ENCODE measurements at places on chromosomes 13 and 19.

GRCh38 chr13:30404207-30404606 lies 18.1 kb upstream of the UBE2L5 start:
- DNase-seq: no peak

DNA sequence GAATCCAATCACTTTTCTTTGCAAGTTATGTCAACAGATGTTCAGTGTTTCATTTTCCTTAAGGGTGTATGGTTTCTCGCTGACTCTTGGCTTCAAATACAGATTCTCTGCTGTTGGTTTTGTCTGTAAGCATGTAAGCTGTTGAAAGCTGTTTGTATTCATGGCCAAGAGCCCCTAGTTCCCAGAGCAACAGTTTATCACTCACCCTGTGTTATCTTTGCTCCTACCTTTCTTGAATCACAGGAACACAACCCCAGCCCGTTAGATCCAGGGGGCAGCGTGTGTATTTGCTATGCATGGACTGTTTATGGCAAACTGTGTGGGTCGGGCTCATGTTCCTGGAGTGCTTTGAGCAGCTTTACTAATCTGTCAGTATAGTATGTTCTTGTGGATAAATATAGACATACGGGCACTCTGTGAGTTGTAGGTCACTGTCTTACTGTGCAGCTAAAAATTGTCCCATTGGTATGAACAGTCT lies 28.9 kb downstream of the FRY start:
- no peak for DNase-seq

GRCh38 chr19:12649941-12650340 lies 16.6 kb downstream of the MAN2B1 start:
- DNase-seq: no peak

- DNase-seq: no peak
Measured at GRCh38 chr13:51282322-51282721, 57.2 kb upstream of the SERPINE3 start.

DNA sequence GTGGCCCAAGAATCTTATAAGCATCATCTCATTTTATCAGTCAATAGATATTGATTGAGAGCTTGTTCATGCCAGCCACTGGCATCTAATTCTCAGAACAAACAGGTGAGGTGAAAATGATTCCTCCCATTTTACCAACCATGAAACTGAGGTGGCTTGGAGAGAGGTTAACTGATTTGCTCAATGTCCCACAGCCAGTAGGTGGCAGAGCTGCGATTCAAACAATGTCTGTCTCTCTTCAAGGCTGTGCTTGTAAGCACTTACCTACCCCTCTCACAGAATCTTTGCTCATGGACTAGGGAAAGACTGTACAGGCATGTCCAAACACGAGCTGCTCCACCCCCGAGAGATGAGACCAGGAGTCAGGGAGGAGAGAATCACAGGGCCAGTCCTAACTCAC lies 21.5 kb upstream of the GSX1 start:
- no peak for DNase-seq

- no peak for DNase-seq
Measured at GRCh38 chr19:45498411-45499195, at the start of gene PPM1N. PPM1N (plus strand) TSS chr19:45498443; CDS start chr19:45498473, 30 bp downstream.

GRCh38 chr13:41706152-41706551 lies 248.8 kb downstream of the RGCC start:
- no peak for DNase-seq

- no peak for DNase-seq
Measured at GRCh38 chr13:114128624-114129522, 3.5 kb downstream of the RASA3 start.

DNA sequence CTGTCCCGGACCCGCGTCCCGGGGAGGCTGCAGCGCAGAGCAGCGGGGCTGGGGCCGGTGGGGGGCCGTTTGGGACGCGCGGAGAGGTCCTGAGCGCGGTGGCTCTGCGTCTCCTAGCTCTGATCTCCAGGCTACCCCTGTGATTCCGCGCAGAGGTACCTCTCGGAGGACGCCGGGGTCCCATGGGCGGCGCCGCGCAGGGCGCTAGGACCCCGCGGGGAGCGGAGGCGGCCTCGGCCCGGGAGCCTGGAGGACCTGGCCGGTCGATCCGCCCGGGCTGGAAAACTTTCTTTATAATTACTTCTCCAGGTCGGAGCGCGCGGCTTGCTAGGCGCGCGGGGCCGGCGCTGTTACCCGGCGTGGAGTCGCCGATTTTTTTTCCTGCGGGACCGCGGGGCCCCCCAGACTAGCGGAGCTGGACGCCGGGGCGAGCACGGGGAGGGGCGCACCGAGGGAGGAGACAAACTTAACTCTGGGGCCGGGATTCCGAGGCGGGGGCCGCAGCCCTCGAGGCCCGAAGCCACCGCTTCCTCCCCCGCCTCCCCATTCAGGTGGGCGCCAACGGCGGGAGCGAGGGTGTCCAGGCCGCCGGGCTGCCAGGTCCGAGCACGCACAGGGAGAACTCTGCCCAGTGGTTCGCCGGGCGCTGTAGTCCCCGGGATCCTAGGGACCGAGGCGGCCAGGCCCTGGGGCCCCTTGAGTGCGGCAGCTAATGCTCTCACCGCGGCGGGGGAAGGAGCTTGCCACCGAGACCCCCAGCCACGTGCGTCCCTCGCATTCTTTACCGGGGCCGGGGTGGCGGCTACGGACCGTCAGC lies 848 bp upstream of the CEBPA start:
- no peak for DNase-seq

- no peak for DNase-seq
Measured at GRCh38 chr13:87398047-87398446, 273.1 kb upstream of the SLITRK5 start.

- DNase-seq: no peak
Measured at GRCh38 chr19:19052921-19053320, 10.9 kb upstream of the SLC25A42 start.

DNA sequence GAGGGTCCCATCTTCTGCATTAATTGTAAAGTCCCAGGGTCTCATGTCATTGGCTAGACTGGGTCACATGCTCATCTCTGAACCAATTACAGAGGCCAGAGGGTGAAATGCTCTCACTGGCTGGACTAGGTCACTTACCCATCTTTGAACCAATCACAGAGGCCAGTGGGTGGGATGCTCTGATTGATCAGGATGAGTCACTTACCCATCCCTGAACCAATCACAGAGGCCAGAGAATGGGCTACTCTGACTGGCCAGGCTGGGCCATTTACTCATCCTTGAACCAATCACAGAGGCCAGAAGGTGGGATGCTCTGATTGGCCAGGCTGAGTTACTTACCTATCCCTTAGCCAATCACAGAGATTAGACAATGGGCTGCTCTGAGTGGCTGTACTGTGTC lies 5.3 kb downstream of the MISP start:
- DNase-seq: peak; percentile 29

- DNase-seq: no peak
Measured at GRCh38 chr19:8881512-8881911, 49.3 kb downstream of the MBD3L1 start.

GRCh38 chr13:27497563-27498230 lies 47.3 kb upstream of the MTIF3 start:
- no peak for DNase-seq

DNA sequence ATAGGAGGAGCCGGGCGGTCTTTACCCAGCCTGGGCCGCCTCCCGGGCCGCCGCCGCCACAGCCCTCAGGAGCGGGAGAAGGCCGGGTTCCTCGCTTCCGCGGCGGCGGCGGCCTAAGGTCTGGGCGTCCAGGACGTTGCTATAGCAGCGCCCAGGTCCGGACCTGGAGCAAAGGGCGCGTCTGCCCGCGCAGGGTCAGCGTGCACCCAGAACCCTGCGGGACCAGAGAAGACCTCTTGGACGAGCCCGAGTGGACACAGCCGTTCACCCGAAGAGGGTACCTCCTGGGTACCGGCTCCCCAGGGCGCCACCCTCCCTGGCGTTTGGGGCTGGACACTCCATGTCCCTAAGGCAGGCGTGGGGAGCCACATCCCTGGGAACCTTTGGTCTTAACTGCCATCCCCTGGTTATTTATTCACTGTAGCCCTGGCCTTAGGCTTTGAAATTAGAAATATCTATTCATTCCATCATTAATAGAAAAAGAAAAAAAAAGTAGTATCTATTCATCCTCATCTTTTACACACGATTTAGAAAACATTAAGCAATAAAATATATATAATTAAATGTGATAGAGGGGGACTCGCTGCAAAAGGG lies 2.4 kb downstream of the DZIP1 start:
- no peak for DNase-seq

DNA sequence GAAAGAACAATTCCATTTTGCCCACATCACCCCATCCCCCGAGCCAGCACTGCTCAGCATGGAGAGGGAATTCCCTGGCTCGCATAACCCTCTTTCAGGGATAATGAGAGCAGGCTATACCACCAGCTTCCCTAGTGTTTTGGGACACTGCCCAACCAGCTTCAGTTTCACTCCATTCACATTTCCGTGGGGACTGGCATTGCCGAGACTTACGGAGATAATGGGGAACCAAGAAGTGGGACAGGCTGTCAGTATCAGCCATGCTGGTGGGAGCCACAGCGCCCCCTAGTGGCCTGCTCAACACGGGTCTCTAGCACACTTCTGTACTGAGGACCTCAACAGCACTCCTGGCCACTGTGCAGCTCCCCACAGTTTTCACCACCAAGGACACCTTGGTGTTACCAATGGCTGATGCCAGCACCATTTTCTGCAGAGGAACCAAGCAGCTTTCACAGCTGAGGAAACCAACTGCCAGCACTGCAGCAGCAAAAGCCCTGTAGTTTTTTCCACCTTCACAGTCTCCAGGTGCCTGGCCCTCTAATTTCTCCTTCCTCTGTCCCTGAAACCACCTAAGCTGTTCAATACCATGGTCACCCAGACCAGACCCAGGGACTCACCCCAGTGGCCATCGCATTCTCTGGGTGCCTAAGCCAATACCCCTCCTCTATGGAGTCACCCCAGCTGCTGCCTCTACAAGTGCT lies 23.7 kb downstream of the SLC6A16 start:
- DNase-seq: no peak

GRCh38 chr19:38993271-38993670 lies 17.7 kb upstream of the FBXO17 start:
- DNase-seq: no peak

All from NCI-H446 treated with DMSO at 0.1 percent for 48 hours (cell line).